Stimulated activated CD4-positive, alpha-beta T cell treated with anti-CD3 and anti-CD28 coated beads, Interleukin-2, amount 100 ng/mL, for 24 hours (primary cell): ENCODE measurements at places on chromosomes 7 and 10.

DNA sequence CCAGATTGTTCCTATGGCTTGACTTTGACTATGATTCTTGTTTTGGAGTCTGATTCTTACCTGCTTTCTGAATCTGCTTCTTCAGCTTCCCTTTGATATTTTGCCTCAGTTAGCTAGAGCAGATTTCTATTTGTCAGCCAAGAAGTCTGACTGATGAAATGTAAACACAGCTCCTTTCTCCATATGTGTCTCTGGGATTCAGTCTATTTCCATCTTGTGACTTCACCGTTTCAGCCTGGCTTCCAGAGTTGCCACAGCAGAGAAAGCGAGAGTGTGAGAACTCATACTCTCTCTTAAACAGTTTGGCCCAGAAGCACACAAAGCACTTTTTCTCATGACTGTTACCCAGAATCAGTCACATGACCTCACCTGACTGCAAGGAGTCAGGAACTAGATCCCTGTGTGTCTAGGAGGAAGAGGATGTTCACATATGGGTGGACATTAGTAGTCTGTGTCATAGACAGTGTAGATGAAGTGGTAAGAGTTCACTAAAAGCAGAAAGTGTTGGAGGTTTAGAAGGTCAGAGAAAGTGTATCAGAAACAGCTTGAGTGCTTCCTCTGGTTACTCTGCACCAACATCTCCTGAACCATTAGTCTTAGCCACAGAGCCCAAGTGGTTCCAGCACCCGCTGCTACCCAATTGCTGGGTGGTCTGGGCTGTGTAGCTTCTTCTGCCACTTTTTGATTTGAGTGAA is 103.4 kb upstream of the CDK6 start:
- no peak for DNase-seq

DNA sequence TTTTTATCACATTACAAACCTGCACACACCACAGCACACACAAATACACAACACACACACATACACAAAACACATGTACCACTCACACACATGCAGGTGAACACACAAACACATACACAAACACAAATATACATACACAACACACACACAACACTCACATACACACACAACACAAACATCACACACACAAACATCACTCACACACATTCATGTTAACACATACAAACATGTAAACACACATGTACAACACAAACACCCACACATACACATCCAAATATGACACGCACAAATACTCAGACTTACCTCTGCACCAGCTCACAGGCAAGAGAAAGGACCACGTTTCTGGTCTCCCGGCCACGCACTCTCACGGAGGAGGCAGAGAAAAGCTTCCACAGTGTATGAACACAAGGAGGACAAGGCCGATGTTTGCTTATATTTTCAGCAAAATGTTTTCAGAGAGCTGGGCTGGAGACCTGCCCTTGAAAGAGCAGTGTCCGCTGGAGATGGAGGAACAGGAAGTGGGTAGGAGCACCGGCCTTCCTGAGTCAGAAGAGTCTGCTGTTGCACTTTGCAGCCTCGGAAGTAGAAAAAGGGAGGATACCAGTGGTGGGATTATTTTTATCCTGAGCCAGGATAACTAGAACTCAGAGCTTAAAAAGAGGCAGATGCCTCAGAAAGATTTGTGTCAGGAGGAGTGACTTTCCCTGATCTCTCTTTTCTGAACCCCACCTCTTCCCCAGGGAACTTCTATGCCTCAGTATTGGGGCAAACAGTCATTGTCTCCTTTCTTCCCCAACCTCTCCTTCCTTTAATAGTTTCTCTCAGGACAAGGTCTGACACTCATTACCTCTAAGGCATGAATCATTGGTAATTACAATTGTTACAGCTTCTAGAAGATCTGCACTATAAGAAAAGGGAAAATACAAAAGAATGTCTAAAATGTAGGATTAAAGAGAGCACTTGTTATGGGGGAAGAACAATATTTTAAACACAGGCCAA is at the start of gene GIMAP6:
TSS of gene GIMAP6 (minus strand) at position 520 of the 999 bp plus-strand sequence. CDS start 2,243 bp downstream, outside the sequence.
- DNase-seq: peak; percentile 43

- no peak for DNase-seq
Measured at GRCh38 chr10:72981882-72982529, 27.4 kb upstream of the PLA2G12B start.

GRCh38 chr10:132593389-132593788 is 55.8 kb downstream of the INPP5A start:
- no peak for DNase-seq

DNA sequence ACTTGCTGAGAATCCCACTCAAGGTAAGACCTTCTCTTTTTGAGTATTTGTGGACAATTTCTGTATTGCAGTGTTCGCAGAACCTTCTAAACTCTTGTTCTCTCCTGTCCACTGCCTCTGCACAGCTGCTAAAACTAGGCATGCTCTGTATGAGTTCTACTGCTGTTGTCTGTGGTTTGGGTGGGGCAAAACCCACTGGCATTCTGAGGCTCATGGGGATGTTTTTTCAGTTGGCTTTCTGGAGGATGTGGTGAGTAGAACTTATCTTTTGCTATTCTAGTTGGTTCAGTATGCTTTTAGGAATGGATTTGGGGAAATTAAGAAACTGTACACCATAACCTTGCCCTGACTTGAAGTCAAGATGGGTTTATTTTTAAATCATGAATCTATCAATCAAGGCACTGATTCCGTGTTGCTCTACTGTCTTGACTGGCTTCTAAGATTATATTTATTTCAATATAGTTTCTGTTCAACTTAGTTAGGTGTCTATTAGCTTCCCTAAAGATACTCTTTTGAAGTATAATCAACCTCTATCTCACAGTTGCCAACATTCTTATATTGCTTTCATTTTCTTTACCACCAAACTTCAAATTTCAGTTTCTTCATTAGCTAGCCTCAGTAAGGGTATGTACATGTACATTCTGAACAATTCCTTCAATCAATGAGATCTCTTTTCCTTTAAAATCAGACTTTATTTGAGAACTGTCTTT is 25.0 kb upstream of the C1GALT1 start:
- peak; percentile 33 for DNase-seq

DNA sequence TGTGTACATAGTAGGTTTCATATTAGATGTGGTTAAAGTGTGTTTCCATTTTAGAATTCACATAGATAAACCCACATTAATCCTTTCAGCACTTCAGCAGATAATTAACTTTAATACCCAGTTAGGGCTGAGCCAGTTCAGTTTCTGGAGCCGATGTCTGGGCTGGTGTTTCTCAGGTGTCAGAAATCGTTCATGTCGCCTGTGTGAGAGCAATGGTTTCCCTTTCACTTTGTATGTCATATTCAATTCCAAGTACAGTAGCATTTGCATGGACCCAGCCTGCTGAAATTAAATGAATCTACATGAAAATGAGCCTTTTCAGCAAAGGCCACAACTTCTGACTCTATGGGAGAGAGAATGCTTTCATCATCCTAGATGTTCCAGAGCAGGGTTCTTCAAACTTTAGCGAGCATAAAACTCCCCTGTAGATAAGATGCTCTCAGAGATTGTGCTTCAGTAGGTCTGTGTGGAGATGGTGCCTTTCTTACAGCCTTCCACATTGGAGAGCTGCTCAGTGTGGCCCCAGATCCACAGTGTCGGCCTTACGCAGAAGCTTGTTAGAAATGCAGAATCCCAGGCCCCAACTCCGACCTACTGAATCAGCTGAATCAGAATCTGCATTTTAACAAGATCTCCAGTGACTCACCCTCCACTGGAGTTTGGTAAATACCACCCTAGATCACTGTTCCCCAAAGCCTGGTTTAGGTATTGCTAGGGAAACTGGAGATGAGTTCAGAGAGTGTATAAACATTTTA is 19.6 kb downstream of the WIPF3 start:
- no peak for DNase-seq

DNA sequence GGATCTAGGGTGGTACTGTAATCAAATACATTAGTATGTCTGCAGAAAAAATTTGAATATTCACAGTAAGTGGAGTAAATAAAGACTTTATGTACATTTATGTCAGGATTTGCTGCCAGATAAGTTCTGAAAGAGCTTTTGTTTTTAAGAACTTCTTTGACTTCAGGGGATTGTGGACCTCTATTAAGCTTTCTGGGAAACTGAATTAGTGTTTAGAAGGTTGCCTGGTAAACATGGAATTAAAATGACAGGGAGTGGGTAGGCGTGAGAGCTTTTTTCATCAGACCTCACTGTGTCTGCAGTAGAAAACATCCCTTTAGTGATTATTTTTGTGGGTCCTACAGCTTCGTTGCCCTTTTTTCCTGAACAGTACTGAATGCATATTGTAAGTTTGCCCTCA is 15.7 kb downstream of the SDHAF3 start:
- DNase-seq: no peak

DNA sequence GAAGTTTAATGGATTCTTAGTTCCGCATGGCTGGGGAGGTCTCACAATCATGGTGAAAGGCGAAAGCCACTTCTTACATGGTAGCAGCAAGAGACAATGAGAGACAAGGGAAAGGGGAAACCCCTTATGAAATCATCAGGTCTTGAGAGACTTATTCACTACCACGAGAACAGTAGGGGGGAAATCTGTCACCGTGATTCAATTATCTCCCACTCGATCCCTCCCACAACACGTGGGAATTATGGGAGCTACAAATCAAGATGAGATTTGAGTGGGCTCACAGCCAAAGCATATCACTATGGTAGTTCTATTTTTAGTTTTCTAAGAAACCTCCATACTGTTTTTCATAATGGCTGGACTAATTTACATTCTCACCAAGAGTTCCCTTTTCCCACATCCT is 36.7 kb downstream of the SPAM1 start:
- no peak for DNase-seq

DNA sequence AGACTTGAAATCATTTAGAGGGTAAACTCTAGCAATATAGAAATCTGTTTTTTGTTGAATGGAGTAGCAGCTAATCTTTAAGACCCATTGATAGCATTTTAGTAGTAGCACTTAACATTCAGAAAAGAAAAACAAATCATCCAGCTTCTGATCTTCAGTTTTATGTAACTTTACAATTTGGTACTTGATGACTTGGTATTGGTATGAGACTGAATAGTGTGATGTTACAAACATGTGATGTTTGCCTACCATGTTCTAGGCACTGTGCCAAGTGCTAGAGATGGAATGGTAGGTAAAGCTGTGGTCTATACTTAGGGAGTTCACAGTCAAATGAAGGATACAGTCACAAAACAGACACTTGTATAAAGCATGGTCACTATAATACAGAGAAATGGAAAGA is 21.3 kb downstream of the ZEB1 start:
- DNase-seq: no peak

- no peak for DNase-seq
Measured at GRCh38 chr7:75789361-75789924, 17.4 kb upstream of the CCL26 start.

DNA sequence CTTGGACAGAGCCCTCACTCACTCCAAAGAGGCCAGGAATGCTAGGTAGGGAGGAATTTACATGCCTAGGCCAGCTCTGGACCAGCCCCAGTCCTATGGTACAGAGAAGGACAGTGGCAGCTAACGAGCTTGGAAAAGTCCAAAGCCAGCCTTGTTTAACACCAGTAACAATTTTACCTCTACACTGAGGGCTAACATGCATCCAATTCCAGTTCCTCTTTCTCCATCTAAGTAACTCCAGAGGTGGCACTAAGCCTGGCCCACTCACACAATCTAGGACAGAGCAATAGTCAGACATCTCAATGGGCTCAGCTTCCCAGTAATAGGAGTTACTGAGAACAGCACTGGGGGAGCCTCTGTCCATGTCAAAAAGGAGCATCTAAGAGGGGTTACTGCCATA is 5.7 kb upstream of the LCOR start:
- DNase-seq: no peak
